ENCODE measurements at places on chromosomes 6 and 20. TPM values are rescaled to one million over a fixed set of nuclear protein-coding genes. Genes with fewer than 3 reads are reported as not detected.

DNA sequence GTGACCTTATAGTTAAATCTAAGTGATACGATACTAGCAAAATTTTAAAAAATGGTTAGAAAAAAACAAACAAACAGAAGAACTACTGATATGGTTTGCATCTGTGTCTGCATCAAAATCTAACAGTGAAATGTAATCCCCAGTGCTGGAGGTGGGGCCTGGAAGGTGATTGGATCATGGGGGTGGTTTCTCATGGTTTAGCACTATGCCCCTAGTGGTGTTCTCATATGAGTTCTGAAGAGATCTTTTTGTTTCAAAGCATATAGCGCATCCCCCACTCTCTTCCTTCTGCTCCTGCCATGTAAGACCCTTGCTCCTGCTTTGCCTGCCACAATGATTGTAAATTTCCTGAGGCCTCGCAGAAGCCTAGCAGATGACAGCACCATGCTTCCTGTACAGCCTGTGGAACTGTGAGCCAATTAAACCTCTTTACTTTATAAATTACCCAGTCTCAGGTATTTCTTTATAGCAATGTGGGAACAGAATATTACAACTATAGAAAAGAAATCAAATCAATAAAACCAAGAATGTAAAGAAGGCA, 5.4 kb downstream of the FBXL4 start:
- no peak for DNase-seq

DNA sequence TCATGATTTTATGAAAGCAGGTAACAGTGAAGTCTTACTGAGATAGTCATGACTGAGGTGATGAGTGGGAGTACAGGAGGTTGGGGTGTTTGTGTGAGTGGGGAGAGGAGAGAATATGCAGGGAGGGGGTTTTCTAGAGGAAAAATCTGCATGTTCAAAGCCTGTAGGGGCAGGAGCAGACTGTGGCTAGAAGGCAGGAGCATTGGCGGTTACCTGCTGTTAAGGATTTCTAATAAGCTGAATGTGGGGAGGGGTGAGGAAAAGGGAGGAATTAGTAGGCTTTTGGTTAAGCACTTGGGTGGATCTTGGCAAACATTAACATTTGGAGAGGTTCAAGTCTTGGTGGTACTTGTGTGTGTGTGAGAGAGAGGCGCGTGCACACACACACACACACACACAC, 70.8 kb downstream of the EYA4 start:
- DNase-seq = no peak

- no peak for DNase-seq
These were observed 184.1 kb downstream of the TMEM242 start for GRCh38 chr6:157139054-157139708.

GRCh38 chr20:57840066-57840465, 130.3 kb upstream of the PMEPA1 start:
- DNase-seq = no peak

The SIGLEC1 gene
- total RNA-seq = 5.1 TPM

Data from right lobe of liver (tissue), 6 donors.